LoVo (cell line): ENCODE measurements at places on chromosomes 7 and 10.

GRCh38 chr10:95482501-95483233, 78.5 kb downstream of the SORBS1 start:
- DNase-seq: no peak

DNA sequence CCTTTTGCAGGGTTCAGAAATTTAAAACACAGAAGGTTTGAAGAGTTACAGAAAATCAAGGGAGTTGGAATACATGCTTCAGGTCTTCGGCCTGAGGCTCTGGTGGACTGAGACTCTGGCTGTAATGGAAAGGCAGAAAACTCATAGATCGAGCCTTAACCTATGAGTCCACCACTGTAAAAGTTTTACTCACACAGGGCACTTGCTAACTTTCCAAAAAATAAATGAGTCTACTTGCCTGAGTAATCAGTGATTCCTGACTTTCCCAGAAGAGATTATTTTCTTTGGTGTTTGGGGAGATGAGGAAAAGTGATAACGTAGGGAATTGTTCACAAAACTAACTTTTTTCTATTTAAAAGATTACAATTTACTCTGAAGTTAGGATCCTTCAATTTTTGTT, 108.0 kb downstream of the MBL2 start:
- DNase-seq: no peak

DNA sequence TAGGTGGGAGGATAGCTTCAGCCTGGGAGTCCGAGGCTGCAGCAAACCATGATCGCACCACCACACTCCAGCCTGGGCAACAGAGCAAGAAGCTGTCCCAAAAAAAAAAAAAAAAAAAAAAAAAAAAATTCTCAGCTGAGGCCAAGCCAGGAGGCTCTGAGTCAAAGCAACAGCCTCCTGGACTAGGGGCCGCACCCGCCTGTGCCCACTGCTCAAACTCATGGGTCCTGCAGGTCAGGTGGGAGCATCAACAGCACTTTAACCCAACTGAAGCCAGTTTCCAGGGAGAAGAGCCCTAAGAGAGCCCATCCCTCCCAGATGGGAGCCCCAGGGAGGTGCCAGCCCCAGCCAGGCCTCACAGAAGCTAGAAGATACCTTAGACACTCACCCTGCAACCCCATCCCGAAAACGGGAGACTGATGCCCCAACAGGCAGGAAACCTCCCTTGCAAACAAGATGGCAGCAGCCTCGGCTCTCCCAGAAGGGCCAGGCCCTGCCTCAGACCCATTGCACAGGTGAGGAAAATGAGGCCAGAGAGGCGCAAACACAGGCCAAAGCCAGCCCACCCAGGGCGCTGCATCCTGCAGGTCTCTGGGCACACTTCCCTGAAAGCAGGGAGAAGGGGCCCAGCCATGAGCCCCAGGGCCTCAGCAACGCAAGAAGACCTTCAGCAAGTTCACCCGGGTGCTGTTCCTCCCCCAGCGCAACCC, 11.0 kb downstream of the PDGFA start:
- no peak for DNase-seq

GRCh38 chr10:60203993-60204618, 185.6 kb downstream of the ANK3 start:
- peak; percentile 11 for DNase-seq

GRCh38 chr7:7812112-7812511, 93.7 kb upstream of the RPA3 start:
- no peak for DNase-seq

DNA sequence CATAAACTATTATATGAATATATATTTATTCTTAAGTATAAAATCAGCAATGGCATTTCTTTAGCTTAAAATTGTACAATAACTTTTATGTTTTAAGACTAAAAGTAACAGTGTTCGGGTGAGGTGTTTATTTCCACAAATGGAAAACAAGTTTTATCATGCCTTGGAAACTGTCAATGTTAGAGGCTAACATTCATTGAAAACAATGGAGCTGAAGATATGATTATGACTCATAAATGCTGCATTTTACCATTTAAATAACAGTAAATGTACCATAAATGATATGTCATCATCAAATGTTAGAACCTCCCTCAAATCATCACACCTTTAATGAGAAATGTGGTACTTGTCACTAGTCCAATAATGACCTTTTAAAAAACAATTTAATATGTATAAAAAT, 897.3 kb downstream of the PCDH15 start:
- DNase-seq: no peak

GRCh38 chr7:77427996-77428603, 12.0 kb upstream of the GSAP start:
- no peak for DNase-seq

GRCh38 chr10:131124945-131125344, 186.6 kb downstream of the TCERG1L start:
- no peak for DNase-seq

- DNase-seq: peak; percentile 24
These were observed 329.0 kb downstream of the RNLS start for GRCh38 chr10:88254091-88254490.

GRCh38 chr7:28979776-28980175, 21.6 kb upstream of the TRIL start:
- DNase-seq: no peak

GRCh38 chr7:1727812-1728570, 57.9 kb downstream of the ELFN1 start:
- no peak for DNase-seq

DNA sequence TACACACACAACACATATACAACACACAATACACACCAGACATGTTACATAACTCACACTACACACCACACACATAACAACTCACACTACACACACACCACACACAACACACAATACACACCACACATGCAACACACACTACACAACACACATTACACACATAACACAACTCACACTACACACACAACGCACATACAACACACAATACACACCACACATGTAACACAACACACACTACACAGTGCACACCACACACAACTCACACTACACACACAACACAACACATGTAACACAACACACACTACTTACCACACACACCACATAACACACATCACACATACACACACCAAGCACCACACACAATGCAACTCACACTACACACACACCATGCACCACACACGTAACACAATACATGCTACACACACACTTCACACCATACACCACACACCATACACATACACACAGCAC, 166.5 kb downstream of the KCNMA1 start:
- no peak for DNase-seq

DNA sequence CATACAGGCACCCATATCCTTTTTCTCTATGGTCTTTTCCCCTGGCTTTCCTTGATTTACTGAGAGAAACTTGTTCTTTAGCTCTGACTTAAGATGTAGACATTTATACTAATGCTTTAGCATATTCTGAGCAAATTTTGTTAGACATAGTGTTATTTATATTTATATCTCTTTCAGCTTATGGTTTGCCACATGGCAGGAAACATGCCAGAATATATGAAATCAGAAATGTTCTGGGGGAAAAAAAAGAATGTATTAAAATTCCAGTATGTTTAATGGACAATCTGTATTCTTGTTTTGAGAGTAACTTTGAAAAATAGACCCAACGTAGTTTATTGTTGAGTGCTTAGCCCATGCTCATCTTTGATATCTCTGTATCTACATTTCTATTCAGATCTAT, 10.1 kb upstream of the GGCT start:
- DNase-seq: no peak

DNA sequence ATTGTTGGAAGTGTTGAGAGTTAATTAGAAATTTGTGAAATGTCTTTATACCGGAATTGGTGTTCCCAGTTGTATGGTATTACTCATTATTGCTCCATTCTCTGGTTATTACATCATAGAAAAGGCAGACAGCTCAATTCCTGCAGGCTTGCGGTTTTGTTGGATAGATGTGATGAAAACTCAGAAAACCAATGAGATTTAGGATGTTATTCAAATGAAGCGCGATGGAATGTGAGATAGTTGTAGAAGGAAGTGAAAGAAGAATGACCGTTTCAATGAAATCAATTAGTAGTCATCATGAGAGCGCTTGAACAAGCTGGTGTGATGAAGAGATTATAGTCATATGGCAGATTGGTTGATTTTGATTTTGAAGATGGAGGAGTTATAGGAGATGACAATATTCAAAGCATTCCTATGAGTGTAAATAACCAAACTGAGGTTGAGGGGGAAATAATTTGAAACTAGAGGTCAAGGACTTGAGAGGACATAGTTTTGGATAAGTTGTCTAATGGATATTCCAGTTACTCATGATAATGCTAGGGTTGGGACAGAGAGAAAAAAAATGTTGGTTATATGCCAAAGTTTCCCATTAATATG, 991.5 kb downstream of the NRG3 start:
- no peak for DNase-seq

DNA sequence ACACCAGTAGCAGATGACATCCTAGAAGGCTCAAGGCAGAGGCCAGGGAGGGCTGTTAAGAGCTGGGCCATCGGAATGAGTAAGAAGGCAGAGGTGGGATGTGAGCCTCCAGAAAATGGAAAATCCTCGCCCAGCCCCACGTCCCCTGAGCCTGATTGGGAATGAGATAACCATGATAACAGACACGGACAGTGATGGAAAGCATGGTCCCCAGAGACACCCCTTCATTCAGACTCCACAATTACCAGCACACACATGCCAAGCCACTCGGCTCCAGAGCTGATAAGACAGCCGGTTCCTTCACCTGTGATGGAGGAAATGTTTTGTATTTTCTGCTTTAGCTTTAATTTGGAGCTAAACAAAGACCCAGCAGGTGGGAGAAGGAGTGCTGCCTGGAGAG, 106.0 kb downstream of the GRID1 start:
- DNase-seq: no peak

- no peak for DNase-seq
These were observed 132.4 kb downstream of the DNAH11 start for GRCh38 chr7:21675255-21675654.

- no peak for DNase-seq
These were observed 2.2 kb downstream of the CDC123 start for GRCh38 chr10:12198156-12198555.

DNA sequence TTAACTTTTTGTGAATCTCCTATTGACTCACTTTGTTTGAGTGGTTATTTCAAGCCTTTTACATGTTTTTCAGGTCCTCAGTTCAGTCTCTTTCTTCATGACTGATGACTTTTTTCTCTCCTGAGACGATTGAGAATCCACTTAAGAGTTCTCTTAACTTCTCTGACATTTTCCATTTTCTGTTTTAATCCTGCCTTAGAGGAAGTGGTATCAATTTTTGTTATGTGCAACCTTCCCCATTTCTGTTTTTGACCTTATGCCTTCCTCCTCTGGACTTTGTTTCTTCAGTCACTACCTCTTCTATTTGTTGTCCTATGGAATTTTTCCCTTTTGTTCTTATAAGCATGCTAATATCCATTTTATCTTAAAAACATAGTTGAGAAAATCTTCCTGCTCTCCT, 2.4 kb downstream of the PSMC2 start:
- no peak for DNase-seq

DNA sequence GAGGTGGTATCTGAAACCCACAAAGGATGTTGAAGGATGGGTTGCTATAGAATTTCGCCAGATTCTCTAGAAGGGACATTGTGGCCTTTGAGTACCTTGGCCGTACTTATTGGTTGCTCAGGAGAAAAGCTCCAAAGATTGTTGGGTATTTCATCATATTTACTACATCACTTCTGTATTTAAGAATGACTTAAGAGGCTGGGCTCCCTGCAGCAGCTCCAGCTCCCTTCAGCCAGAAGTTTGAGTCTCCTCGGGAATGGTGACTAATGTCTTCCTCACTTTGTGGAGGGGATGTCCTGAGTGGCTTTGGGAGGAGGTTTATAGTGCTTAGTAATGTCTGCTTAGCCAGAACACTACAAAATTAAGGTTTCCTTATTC, 18.1 kb downstream of the MINDY4 start:
- DNase-seq: no peak

GRCh38 chr7:107998660-107999480, 4.1 kb downstream of the LAMB1 start:
- no peak for DNase-seq

- no peak for DNase-seq
These were observed 369.2 kb upstream of the NRP1 start for GRCh38 chr10:33703501-33704213.

DNA sequence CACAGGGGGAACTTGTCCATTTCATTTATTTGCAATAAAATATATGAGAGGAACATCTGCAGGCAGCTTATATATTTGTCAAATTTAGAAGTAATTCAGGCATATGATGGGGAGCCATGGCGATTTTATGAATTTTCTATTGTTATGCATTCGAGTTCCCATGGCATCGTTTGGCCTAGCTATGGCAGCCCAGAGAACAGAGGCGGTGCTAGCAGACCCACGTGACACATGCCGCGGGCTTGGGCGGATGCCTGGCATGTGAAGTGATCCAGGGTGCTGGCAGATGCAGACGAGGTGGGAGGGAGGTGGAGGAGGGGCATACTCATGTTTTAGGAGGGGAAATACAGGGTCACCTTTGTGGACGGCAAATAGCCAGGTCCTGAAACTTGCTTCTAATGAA, 560.0 kb upstream of the GALNT17 start:
- DNase-seq: peak; percentile 26

GRCh38 chr10:114045136-114046086, 1.7 kb downstream of the ADRB1 start:
- no peak for DNase-seq

- no peak for DNase-seq
These were observed 43.2 kb downstream of the CCNY start for GRCh38 chr10:35379226-35380137.

- no peak for DNase-seq
These were observed 5.9 kb upstream of the MCMBP start for GRCh38 chr10:119878524-119878923.

- no peak for DNase-seq
These were observed 96.9 kb downstream of the KIAA1217 start for GRCh38 chr10:24305551-24306506.

DNA sequence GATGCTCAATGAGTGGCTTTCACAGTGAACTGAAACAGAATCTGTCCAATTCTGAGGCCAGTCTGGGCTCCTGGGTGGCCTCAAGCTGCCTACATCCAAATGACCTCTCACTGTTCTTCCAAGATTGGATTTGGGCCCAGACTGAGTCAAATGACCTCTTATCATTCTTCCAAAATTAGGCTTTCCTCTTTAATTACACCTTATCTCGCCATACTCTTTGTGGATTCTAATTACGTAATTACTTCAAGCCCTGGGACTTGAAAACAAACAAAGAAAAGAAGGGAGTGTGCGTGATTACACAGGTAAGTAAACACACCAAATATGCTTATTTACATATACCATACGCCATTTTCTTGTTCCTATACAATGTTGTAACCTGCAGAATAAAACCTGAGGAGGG, 18.8 kb downstream of the SORBS1 start:
- no peak for DNase-seq

DNA sequence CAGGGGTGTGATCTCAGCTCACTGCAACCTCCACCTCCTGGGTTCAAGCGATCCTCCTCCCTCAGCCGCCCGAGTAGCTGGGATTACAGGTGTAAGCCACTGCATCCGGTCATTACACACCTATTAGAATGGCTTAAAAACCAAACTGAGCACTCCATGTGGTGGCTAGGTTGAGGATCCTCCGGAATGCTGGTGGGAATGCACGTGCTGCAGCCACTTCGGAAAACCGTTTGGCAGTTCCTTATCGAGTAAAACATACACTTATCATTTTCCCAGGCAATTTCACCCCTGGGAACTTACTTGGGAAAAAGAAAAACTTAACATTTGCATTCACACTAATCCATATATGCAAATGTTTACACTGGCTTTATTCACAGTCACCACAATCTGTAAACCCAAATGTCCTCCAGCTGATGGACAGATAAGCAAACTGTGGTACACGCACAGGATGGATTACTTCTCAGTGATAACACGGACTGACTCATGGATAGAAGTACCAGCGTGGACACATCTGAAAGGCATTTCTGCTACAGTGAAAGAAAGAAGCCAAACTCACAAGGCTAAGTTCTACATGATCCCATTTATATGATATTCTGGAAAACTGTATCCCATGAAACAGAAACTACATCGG, 20.4 kb downstream of the RFC2 start:
- DNase-seq: no peak
